Left lung (tissue), 14 donors: ENCODE measurements at places on chromosomes 7 and 10. TPM values are rescaled to one million over a fixed set of nuclear protein-coding genes. Genes with fewer than 3 reads are reported as not detected.

DNA sequence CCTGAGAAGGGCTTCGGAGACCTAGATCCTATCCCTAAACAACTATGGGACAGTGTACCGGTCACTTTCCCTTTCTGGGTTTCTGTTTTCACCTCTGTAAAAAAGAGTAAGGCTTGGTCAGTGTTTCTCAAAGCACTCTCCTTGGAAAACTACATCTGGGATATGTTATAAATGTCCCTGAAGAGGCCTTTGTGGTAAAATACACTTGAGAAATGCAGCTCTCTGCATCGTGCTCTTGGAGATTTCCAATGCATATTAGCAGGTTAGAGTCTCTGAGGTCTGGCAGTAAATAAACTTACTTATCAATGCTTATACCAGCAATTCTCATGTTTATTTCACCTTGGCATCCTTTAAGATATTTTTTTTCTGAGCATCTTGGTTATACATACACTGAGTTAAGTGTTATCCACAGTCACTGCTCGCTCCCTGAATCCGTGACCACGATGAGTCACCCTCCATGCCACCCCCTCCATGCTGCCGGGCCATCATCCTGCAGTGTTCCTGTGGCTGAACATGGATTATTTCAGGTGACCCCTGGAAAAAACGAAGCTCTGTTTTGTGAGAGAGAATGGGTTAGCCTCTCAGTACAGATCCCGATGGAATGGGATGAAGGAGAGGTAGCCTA is 3.3 kb upstream of the TBXAS1 start:
- H3K27me3 ChIP-seq = no peaks in the 10 kb centered on the region
- H3K4me3 ChIP-seq = no peak overlapping the region
- no peak overlapping the region for H3K27ac ChIP-seq
- no peaks in the 10 kb centered on the region for H3K36me3 ChIP-seq
- peak; percentile 63 for DNase-seq

Gene RADIL
- 6.2 TPM for total RNA-seq

GRCh38 chr7:31687024-31687748 is at the start of gene PPP1R17:
Gene PPP1R17, plus strand, starts transcription at chr7:31687215. Its CDS starts 5,227 bp downstream, at chr7:31692442.
- no peaks in the 10 kb centered on the region for H3K4me1 ChIP-seq
- DNase-seq = peak; percentile 48
- no peak within 1 kb of the TSS for H3K27ac ChIP-seq
- no peak within 1 kb of the TSS for H3K4me3 ChIP-seq
- H3K36me3 ChIP-seq = no peaks in the 10 kb centered on the region

GRCh38 chr7:43850348-43851116 is 18.8 kb downstream of the MRPS24 start:
- H3K36me3 ChIP-seq = no peaks in the 10 kb centered on the region
- no peak overlapping the region for H3K4me3 ChIP-seq
- H3K27me3 ChIP-seq = no peaks in the 10 kb centered on the region
- H3K4me1 ChIP-seq = no peaks in the 10 kb centered on the region
